ENCODE measurements at places on chromosomes 4 and X. TPM values are rescaled to one million over a fixed set of nuclear protein-coding genes. Genes with fewer than 3 reads are reported as not detected.

The FHIP1A gene
- 2.7 TPM for total RNA-seq

The SLC10A6 gene
- not detected for total RNA-seq

The CWH43 gene
- not detected for total RNA-seq

The ERAS gene
- total RNA-seq, result 0.40 TPM

The SH3D19 gene
- total RNA-seq, result 16.0 TPM

The DCAF12L1 gene
- total RNA-seq, result not detected

The RBMXL3 gene
- not detected for total RNA-seq

The CD38 gene
- 0.16 TPM for total RNA-seq

The ADH1B gene
- total RNA-seq, result not detected

The DCX gene
- total RNA-seq, result not detected

The SPANXC gene
- total RNA-seq, result not detected

The UCHL1 gene
- total RNA-seq, result not detected

The MMRN1 gene
- total RNA-seq, result 0.16 TPM

The PDK3 gene
- total RNA-seq, result 48.8 TPM

The FMR1NB gene
- not detected for total RNA-seq
